Choroid plexus epithelial cell (primary cell): ENCODE measurements at places on chromosomes 3 and 15.

DNA sequence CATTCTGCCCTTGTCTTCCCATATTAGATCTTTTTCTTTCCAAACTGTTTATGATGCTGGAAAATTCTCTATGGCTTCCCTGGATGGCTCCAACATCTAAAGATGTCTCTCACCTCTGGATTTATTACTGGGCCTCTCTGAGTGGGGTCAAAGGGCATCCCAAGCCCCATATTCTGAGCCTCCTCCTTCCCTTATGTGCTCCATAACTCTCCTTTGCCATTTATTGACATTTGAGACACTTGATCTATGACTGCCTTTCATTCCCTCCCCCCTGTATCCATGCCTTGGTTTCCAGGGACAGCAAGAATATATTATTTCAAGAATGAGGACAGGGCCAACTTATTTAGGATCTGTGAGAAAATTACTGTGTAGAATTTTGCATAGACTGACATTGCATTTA is 369.3 kb upstream of the ONECUT1 start:
- DNase-seq, result no peak

- no peak for DNase-seq
Measured at GRCh38 chr3:112403103-112403502, 70.1 kb downstream of the CD200 start.

DNA sequence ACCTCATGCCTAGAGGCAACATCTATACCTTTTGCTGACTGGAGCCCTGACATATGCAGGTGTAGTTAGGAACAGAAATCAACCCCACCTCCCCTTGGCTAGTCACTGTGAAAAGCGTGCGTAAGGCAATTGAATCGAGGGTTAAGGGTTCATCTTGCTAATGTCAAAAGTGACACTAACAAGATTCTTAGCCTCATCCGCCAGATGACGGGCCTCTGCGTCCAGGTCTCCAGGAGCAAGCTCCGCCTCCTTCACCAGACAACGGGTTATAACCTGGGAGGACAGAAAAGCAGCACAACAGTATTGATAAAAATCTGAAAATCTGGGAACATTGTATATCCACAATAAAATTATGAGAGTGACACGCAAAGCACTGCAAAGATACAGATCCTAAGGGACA is 4.7 kb downstream of the SELENOS start:
- no peak for DNase-seq

DNA sequence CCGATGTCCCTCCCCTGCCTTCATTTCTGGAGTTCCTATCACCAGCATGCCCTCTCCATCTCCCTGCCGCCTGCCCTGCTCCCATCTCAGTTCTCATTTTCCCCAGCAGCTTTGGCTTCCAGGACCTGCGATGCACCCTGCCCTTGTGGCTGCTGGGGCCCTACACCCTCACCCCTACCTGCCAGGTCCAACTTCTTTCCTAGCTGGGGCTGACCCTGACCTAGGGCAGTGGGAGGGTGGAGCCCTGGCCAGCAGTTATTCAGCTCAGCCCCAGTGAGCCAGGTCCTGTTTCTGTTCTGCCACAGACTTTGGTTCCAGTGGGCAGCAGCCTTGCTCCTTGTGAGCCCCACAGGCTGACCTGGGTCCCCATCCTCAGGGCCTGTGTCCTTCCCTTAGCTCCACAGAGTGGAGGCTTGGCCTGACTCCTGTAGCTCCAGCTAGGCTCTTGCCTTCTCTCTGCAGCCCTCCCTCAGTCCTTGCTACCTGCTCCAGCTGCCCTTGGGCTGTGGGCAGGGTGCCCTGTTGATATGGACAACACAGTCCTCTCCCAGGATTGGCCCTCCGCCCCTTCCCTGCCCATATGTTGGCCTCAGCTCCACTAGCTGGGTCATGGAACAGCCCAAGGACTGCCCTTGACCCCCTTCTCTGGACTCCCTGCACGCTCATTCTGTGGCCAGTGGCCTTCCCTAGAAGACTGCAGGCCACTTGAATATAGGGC is 34.7 kb upstream of the PDE8A start:
- no peak for DNase-seq

DNA sequence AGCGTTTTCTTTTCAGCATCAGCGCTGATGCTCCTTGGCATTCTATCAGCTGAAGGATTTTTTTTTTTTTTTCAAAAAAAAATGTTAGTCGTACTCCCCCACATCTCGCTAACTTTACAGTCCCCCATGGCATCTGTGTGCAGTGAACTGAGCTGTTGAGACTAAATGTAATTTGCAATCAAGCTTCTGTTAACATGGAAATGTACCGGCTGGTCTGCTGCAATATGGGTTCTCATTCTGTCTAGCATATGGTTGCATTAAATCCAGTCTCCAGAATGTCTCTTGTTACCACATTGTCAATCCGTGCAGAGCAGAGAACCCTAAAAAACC is 32.2 kb upstream of the TPRG1 start:
- no peak for DNase-seq

- DNase-seq, result no peak
Measured at GRCh38 chr3:72246685-72247084, 461.7 kb upstream of the PROK2 start.

- peak; percentile 68 for DNase-seq
Measured at GRCh38 chr3:170419557-170420087, 954 bp downstream of the CLDN11 start.

DNA sequence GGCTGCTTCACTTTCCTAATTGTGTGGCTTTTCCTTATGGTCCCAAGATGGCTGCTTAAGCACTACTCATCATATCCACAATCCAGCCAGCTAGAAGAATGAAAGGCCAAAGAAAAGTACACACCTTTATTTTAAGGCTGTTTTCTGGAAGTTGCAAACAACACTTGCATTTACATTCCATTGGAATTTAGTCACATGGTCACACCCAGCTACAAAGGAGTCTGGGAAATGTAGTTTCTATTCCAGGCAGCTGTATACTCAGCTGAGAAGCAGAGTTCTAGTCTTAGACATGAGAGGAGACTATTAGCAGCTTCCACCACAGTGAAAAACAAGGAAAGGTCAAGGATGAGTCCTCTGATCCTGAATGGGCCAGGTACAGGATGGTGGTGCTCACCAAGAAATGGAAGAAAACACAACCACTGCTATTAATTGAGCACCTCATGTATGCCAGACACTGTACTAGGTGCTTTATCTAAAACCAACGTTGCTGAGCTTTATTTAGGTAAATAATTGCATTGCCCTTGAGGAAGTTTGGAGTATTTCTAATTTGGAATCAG is 28.0 kb upstream of the ATG7 start:
- DNase-seq, result peak; percentile 61

DNA sequence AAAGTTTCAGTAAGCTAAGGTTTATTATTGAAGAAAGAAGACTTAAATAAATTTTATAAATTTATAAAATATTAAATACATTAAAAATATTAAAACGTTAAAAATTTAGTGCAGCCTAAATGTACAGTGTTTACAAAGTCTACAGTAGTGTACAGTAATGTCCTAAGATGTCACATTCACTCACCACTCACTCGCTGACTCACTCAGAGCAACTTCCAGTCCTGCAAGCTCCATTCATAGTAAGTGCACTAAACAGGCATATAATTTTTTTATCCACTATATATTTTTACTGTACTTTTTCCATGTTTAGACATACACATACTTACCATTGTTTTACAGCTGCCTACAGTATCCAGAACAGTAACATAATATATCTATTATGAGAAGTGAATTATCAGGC is 51.5 kb downstream of the TJP1 start:
- DNase-seq, result peak; percentile 45

- DNase-seq, result no peak
Measured at GRCh38 chr3:155919728-155920127, 49.3 kb downstream of the GMPS start.

GRCh38 chr15:44715142-44715796 is 4.0 kb downstream of the B2M start:
- no peak for DNase-seq

DNA sequence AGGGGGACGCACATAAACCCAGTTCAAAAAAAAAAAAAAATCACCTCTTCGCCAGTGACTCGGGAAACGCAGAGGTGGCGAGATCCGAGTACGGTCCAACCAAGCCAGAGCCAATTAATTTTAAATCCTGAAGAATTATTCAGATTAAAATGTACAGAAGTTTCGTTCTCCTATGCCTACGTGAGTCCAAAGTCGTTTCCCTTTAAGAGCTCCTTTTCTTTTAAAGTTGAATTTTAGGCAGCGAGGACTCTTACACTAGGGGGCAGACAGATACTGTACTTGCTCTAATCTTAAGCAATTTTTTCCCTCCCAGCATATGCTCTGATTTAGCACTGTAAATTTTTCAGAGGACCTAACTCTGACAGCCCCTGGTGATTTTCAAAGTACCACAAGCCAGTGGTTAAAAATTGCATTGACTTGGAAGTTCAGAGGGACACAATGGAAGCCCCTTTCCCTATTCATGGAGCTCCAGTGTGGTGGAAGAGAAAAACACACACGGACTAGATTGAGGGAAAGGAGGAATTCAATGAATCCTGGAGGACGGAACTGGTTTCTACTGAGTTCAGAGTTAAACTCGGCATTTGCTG is 3.3 kb upstream of the NR2F2 start:
- DNase-seq, result peak; percentile 96

GRCh38 chr3:119619094-119619493 is 21.4 kb downstream of the PLA1A start:
- no peak for DNase-seq

GRCh38 chr15:79677241-79677640 is 219.6 kb downstream of the MTHFS start:
- DNase-seq, result no peak

DNA sequence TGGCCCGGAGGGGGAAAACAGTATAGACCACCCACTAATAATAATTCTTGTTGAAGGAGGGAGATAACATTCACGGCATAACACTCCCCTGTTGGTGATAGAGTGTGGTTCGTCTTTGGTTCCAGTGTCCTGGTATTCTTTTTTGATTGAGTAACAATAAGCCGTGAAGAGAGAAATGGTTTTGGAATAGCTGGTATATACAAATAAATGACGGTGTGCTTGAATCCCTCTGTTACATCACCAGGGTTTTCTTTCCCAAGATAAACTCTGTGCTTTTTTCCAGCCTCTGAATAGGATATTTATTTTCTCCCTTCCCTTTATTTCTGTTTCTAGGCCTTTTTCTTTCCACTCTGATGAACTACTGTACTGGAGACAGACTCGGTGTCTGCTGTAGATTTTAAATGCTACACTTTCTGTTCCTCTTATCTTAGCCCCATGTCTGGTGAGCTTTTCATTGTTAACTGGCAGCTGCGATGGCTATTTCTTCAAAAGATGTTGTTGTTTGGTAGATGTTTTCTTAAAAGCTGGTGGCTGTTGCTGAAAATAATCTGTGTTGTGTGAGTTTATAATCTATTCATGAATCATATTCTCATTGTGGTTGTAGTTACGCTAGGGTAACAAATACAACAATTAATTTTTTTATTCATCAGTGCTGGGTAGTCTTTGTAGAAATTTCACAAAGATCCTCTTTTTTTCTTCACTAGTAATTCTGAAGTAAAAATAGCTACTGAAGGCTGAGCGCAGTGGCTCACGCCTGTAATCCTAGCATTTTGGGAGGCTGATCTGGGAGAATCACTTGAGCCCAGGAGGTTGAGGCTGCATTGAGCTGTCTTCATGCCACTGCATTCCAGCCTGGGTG is 15.5 kb upstream of the SCAANT1 start:
- DNase-seq, result no peak

DNA sequence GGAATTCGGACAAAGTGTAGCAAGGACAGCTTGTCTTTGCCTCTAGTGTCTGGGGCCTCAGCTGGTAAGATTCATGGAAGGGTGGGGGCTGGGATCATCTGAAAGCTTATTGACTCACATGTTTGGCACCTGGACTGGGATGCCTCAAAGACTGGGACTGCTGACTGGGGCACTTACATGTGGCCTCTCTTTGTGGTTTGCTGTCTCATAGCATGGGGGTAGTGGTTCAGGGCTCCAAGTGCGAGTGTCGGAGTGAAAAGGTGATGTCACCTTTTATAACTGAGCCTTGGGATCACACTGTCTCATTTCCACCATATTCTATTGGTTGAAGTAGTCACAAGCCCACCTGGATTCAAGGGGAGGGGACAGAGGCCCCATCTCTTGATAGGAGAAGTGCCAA is 6.8 kb downstream of the MFSD1 start:
- DNase-seq, result peak; percentile 63

- peak; percentile 87 for DNase-seq
Measured at GRCh38 chr3:98602078-98602678, 8.8 kb upstream of the CPOX start.

- no peak for DNase-seq
Measured at GRCh38 chr3:60033901-60034453, 984.2 kb upstream of the CFAP20DC start.

GRCh38 chr3:132787616-132788300 is 65.5 kb upstream of the NPHP3 start:
- DNase-seq, result peak; percentile 65

DNA sequence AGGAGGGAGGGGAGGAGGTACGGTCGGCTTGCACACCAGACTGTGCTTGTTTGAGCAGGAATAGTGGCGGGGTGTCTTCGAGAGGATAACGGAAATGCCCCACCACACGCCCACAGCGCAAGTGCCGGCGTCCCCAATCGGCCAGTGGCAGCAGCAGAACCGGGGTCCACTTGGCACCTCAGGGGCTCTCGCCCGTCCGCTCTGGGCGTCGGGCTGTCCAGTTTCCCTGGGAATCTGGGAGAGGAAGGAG is 53.7 kb downstream of the CCDC54 start:
- DNase-seq, result no peak

DNA sequence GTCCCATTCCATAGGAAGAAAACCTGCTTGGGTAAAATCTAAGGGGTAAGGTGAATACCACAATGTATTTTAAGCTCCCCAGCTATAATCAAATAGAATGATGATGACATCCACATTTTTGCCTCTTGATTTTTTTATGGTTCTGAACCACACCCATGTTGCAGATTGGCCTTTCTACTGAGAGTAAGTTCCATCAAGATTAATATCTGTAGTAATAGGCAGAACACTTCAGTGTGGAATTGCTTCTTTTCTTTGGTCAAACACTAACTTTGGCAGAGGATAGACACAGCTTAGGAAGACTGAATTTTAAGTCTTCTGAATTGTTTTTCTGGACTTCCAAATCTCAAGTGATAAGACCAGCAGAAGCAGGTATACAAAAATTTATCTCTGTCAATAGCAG is 27.0 kb downstream of the PLS1 start:
- DNase-seq, result no peak

DNA sequence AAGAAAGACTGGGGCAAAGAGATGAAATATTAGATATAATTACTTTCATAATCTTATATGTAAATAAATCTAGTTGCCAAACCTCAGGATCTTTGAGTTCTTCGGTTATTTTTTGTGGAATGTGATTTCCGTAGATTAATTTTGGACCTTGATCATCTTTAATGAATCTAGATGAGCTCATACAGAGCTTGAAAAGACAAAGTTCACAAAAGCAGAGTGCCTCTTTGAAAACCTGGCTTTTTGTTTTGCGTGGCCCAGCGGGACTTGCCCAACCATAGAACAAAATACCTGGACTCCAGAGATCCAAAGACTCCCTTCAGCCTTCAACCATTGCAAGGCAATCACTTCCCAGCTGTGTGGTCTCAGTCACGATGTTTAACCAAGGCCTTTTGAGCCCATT is 54.8 kb upstream of the CHST2 start:
- no peak for DNase-seq

GRCh38 chr3:120841264-120841663 is 66.7 kb upstream of the STXBP5L start:
- DNase-seq, result no peak

- peak; percentile 35 for DNase-seq
Measured at GRCh38 chr3:46705751-46706552, 4.8 kb downstream of the TMIE start.
